Activated CD8-positive, alpha-beta memory T cell treated with anti-CD3 and anti-CD28 coated beads for 24 hours (primary cell): ENCODE measurements at places on chromosomes 2 and 18.

DNA sequence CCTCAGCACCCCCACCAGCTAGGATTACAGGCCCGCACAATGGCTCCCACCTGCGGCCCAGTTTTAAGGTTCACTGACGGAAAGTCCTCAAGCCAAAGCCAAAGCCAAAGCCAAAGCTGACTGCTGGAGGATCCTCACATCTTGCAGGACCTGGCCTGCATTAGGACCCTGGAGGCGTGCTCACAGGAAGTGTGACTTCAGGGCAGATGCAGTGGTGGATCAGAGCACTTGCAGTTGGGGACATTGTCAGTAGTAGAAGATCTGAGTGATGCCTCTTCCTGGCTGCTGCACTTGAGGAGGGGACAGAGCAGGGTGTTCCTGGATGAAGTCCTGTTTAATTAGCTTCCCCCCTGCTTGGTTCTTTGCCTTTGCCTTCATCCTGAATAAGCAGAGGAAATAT lies 69.0 kb upstream of the ALPP start:
- DNase-seq: peak; percentile 62

DNA sequence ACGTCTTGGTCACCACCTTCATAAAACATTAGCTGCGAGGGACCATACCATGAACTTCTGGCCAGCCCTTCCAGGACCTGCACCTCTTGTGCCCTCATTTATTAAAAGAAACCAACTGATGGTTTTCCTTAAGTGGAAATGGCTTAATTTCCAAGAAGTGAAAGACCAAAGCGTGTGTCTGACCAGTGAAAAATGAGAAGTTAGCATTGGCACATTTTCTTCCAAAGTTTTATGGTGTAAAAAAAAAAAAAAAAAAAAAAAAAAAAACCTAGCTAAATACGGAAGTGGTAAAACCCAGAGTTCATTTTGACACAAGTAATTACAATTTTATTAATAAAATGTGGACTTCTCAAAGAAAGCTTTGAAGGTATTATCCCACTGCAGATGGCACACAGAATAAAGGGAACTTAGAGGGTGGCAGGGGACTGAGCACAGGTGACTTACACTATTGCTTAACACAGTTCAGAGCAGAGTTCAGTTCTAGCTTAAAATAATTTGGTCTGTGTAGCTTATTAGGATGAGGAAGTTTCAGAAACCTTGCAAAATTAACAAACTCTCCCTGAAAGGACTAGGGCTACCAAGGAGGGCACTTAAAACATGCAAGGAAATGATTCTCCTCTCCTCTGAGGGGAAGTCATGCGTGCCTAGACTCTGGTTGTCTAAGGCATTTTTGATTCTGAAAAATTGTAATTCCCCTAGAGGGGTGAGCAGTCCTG lies 42.2 kb upstream of the EPG5 start:
- no peak for DNase-seq

DNA sequence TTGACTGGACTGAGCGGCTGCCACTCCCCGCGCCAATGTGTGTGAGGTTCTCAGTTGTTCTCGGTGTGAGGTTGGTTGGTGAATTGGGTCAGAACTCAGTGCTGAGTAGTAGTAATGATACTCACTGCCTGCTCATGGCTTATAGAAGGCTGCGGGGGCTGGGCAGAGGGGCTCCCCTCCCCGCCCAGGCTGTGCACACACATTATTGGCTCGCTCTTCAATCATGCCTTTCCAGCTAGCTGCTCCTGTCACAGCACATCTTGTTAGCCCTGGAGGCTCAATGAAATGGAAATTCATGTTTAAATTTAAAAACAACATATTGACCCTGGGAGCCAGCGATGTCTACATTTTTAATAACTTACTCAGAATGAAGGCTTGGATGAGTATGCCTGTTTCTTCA lies 152.8 kb downstream of the CELF4 start:
- DNase-seq: no peak

- DNase-seq: no peak
These were observed 71.7 kb downstream of the HS1BP3 start for GRCh38 chr2:20578895-20579825.

- DNase-seq: no peak
These were observed 78.9 kb upstream of the TXNDC2 start for GRCh38 chr18:9806905-9807304.

- no peak for DNase-seq
These were observed 104.3 kb downstream of the CSRNP3 start for GRCh38 chr2:165573534-165574461.

DNA sequence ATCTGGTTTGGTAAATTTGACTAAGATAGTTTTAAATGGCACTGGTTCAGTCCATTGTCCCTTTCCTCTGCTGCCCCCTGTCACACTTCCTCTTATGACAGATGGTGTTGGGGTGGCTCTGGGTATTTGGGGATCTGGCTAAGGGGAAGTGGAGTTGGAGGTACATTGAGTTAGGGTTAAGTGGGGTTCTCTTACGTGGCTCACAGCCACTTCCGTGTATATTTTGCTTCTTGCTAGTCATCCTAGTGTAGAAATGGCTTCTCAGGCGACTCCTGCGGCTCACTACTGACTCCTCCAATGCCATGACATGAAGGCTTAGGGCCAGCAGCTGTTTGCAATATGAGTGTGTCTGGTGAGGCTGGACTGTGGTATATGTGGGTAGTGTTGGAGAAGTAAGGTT lies 187.0 kb downstream of the HAUS1 start:
- DNase-seq: no peak

- DNase-seq: no peak
These were observed 120.4 kb upstream of the ACKR3 start for GRCh38 chr2:236449167-236449761.

GRCh38 chr2:179248024-179248348 lies 16.6 kb downstream of the SESTD1 start:
- DNase-seq: no peak

DNA sequence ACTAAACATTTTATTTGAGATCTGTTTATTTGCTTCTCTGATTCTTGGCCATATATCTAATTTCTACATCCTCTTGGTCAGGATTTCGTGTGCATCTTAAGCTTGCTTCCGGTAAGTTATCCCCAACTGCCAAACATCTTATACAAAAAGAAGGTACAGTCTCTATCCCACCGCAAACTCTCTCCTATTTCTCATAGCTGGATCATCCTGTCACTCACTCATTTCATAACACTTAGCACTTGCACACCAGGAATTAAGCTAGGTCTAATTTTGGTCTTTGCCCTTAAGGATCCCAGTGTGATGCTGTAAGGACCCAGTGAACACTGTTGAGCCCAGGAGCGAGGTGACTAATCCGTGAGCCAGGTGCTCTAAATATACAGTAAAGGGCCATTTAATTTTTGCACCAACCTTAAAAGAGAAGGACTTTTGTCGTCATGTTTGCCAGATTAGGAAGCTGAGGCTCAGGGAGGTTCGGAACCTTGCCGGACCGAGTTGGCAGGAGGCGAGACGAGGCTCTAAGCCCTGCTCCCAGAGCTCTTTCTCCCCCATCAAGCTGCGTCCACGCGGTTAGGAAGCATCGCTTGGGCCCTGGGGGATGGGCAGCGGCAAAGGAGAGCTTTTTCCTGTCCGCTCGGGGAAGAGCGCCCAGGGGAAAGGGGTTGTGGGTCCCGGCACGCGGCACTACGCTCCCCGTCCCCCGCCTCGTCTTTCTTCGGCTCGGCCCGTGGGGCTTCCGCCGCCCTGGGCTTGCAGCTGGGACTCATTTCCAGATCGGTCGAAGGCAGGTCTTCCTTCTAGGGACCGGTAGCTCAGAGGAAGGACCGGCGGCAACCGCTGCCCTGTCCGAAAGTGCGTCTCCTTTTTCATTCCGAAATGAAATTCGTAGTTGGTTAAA lies 4.1 kb upstream of the ITPRIPL1 start:
- DNase-seq: peak; percentile 80

DNA sequence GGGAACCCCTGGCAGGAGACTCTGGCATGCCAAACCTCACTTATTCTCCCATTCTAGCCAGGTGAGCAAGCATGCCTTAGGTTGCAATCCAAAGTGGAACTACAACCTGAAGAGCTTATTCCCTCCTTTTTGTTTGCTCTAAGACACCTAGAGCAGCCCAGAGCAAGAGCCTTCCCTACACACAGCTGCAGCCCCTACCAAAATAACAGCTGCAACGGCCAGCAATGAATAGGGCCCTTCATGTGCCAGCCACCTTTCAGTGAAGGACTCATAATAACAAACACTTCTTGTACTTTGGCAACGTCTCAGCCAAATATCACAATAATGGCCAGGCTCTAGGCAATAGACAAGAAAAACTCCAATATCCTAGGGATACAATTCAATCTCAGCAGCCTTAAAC lies 178.7 kb downstream of the ALK start:
- DNase-seq: no peak

DNA sequence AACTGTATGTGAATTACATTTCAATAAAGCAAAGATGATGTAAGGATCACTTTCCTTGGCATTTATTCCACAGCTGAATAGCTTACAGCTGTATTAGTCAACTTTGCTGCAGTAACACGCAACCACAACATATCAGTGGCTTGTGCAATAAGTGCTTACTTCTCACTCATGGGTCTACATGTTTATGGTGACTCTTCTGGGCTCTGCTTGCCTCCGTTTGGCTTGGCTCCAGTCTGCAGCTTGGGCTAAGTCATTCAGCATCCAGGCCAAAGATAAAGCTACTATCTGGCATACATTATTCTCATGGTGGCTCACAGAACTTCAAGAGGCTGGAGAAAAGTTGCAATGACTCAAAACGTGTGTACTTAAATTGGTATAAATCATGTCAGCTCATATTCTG lies 355.0 kb downstream of the RNF144A start:
- no peak for DNase-seq

DNA sequence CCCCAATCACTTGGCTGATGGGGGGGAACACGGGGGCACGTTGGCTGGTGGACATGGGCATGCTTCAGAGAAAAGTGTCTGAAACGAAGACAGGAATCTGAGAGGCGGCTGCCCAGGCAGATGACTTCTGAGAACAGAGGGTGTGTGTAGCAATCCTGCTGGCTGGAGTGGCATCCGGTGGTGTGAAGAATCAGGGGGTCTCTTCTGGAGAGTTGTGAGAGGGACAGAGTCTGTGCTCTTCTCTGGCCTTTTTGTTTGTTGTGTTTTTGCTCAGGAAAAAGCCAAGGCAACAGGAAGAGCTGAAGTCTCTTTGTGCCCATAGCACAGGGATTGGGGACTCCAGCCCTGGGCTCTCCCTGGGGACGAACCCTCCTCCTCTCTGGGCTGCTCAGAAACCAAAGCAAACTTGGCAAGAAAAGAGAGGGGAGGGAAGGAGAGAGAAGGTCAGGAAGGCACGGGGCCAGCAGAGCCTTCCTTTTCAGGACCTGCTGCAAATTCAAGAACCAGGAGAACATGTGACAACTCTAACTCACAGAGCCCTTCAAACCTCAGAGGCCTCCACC lies 97.0 kb upstream of the SMAD2 start:
- no peak for DNase-seq

GRCh38 chr18:37306432-37306831 lies 259.2 kb downstream of the CELF4 start:
- DNase-seq: no peak

- DNase-seq: no peak
These were observed 109.1 kb upstream of the GLI2 start for GRCh38 chr2:120626566-120626965.

- DNase-seq: no peak
These were observed 930.3 kb downstream of the SUCLG1 start for GRCh38 chr2:83528767-83529166.

DNA sequence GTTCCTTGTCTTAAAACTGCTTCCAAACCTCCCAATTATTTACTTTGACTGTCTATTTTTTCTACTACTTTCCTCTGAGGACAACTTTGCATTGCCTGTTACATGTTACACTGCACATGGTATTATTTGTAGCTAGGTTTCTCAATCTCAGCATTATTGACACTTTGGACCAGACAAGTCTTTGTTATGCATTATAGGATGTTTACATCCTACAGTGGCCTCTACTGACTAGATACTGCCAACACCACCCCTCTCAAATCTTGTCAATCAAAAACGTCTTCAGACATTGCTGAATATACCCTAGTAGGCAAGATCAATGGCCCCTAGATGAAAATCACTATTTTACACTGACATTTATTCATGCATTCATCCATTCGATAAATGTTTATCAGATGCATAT lies 129.6 kb upstream of the DNAJC10 start:
- DNase-seq: no peak

DNA sequence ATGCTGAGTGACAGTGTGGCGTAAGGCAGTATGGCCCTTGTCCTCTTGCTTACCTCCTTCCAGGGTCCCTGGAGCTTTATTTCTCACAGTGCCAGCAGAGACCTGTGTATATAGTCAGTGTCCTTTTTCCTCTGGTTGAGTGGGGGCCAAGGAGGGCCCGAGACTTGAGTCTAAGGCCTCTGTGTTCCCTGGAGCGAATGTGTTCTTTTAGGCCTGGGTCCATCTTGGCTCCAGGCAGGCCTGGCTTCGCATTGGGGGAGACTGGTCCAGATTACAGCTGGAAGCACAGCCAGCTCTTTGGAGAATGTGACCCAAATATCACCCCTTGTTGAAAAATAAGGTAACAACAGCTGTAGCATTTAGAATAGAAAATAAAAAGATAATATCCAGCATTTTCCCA lies 5.0 kb downstream of the VAMP5 start:
- DNase-seq: no peak

DNA sequence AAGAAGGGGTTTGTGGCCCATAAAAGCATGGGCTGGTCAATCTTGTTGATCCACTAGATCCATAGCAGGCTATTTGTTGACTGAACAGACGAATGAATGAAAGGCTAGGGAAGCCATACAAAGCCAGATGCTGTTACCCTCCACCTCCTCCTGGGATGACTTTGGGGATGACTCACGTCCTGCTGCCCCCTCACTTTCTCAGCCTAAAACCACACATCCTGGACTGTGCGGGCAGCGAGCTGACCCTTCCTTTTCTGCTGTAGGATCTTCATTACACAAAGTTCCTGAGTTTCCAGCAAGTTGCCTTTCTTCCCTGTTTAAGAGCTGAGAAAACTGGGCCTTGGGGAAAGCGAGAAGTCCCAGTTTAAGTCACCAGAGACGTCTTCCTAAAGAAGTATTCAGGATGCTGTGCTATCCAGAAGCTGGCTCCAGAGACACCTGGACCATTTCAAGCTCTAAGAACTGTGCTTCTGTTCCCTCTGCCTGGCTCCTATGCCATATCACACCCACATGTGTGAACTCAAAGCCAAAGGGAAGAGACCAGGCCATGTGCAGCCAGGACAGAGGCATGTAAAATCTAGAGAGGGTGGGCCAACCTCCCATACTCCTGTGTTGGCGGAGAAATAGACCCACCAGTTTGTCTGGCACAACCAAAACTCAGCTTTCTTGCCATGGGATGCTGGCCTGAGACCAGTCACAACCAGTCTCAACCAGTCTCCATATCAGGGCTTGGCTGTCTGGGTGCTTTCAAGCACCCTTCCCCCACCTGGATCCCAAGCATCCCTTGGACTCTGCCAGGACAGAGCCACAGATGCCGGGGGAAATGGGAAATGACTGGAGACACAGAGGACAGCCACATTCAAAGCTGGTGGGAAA lies 4.7 kb upstream of the SLC20A1 start:
- DNase-seq: peak; percentile 56

DNA sequence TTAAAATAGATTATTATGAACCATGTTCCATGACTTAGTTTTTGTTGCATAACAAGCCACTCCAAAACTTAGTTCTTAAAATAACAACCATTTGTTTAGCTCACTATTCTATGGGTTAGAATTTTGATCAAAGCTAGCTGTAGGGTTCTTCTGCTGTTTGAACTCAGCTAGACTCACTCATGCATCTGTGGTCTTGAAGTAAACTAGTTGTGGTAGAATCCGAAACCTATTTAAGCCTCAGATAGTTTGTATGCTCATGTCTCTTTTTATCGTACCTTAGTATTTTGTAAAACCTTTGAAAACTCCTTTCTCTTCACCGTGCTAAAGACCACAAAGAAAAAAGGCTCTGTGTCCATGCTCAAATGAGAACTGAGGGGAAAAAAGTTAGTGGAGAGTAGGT lies 166.6 kb downstream of the XIRP2 start:
- no peak for DNase-seq

- no peak for DNase-seq
These were observed 338.9 kb downstream of the CCDC85A start for GRCh38 chr2:56522605-56523089.
